ENCODE measurements at places on chromosomes 2 and 18. TPM values are rescaled to one million over a fixed set of nuclear protein-coding genes. Genes with fewer than 3 reads are reported as not detected.

DNA sequence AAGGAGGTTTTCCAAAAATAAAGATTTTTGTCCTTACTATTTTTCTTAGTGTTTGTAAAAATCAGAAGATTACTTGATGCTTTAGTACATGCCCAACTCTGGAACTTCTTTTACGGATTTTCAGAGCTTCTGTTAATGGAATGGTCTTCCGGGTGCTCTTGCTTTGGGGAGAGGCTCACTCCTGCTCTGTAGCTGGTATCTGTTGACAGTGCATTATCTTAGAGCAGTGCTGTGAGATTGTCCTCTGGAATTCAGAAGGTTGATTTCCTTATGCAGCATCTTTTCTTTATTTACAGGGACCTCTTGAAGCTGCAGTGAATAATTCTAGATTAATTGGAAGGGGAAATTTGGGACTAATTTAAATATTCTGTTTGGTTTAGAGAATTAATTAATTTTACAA is 4.6 kb downstream of the MAPRE2 start:
- DNase-seq = no peak

Gene CD302
- 214 TPM for polyA plus RNA-seq

- no peak for DNase-seq
Observed at GRCh38 chr2:69217333-69218080, 169.5 kb downstream of the GFPT1 start.

Gene GAREM2
- not detected for polyA plus RNA-seq
